ENCODE measurements at places on chromosomes 5 and 9.

DNA sequence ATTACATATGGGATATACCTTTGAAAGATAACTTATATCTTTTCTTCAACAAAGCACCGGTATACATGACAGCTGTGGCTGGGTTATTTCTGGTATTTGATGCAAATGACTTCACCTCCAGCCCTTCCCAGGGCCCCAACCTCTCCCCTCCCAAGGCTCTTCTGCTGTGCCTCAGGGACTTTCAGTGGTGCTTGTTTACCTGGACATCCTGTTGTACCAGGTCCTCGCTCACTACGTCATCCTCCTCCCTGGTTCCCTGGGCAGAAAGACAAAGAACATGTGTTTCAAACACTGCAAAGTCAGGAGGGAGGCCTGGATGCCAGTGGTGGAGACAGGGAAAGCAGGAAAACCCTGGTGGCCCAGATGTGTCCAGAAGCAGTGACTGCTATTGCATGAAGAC, 23.4 kb downstream of the ANXA6 start:
- no peak for DNase-seq

DNA sequence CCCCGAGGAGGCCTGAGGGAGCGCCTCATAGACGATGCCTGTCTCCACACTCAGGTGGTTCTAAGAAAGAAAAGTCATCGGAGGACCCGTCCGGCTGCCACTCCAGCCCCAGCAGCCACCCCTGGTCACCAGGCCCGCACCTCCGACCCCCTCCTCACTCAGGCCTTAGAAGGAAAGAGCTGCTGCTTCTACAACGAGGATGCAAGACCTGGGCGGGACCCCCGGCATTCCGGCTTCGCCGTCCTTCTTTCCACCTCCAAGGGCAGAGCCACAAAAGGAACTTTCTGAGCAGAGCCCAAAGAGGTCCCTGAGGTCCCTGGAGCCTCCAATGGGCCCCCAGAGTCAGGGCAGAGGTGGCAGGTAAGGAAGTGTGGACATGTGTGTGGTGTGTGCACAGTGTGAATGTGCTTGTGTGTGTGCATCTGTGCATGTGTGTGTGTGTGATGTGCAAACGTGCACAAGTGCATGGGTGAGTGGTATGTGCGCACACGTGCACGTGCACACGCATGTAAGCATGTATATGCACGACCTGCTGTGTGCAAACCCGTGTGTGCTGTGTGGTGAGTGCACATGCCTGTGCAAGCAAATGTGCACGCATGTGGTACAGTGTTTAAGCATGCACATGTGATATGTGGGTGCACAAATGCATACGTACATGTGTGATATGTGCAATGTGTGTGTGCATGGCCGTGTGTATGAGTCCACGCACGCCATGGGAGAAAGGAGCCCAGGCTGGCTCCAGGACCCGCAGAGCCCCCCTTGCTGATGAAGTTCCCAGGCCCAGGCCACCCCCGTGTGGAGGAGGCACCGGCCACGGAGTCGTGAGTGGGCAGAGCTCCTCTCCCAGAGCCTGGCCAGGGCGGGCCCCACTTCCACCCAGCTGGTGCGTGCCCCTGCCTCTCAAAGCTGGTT, 27.7 kb upstream of the TMEM250 start:
- no peak for DNase-seq

GRCh38 chr9:125931211-125931610, 184.0 kb downstream of the PBX3 start:
- DNase-seq, result no peak

DNA sequence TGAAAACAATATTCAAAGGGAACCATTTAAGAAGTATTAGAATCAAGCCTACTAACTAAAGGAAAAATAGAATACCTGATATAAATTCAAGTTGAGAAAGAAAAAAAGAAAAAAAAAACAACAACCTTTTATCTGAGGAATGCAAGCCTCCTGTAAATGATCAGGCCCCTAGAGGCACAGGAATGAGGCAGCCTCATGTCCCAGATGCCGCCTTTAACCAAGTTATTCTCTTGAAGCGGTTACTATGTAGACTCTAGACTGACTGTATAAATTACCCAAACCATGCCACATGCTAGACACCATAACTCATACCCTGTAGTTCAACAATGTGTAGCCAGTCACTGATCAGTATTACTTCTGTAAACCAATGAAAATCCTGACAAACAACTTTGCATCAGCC, 929.6 kb downstream of the TAF11L14 start:
- no peak for DNase-seq

DNA sequence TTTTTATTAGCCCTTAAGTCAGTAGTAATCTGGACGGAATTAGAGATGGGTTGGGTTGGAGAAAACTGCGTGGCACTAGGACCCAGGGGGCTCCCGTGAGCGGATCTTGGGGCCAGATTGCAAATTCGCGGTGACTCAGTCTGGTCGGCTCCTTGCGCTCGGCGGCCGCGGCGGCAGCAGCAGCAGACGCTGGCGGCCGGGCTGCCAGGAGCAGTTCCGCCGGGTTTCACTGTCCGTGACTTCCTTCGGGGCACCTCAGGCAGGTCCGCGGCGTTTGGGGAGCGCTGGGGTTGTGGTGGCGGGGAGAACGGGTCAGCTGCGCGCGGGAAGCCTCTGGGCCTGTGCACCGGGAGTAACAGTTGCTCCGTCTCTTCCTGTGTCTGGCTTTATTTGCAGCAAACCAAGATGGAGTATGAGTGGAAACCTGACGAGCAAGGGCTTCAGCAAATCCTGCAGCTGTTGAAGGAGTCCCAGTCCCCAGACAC, 31.6 kb downstream of the TNPO1 start:
- peak; percentile 68 for DNase-seq

DNA sequence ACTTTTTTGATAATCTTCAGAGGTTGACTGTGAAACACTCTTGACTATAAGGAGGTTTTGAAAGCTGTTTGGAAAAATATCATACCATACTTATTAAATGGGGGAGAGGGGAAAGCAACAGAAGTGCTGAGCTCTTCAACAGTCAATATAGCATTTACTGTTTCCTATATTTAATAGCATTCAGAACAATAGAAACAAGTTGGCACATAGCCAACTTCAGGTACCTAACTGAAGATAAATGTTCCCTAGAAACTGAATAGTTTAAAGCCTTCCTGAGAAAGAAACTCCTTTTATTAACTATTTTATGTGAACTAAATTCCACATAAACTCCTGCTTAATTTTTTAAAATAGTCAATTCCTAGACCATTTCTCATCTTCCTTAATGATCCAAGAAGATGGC, 26.3 kb downstream of the SLC31A1 start:
- peak; percentile 0 for DNase-seq

DNA sequence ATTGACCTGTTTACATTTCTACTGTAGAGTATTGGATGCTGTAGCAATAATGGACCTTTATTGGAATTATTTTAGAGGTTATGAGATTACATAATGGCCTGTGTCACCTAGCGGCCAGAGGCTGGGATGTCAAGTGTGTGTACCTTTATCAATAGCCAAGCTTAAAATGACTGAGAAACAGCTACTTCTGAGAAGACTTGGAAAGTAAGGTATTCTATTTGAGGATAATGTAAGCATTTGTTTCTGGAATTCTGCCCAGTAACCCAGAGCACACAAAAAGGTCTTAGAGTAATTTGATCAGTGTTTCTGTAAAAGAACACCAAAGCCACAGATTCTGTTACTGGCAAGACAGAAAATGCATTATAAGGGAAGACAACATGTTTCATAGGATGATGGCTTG, 116.8 kb downstream of the MACIR start:
- DNase-seq, result no peak

- no peak for DNase-seq
These were observed 28.8 kb upstream of the NCS1 start for GRCh38 chr9:130143279-130143893.

DNA sequence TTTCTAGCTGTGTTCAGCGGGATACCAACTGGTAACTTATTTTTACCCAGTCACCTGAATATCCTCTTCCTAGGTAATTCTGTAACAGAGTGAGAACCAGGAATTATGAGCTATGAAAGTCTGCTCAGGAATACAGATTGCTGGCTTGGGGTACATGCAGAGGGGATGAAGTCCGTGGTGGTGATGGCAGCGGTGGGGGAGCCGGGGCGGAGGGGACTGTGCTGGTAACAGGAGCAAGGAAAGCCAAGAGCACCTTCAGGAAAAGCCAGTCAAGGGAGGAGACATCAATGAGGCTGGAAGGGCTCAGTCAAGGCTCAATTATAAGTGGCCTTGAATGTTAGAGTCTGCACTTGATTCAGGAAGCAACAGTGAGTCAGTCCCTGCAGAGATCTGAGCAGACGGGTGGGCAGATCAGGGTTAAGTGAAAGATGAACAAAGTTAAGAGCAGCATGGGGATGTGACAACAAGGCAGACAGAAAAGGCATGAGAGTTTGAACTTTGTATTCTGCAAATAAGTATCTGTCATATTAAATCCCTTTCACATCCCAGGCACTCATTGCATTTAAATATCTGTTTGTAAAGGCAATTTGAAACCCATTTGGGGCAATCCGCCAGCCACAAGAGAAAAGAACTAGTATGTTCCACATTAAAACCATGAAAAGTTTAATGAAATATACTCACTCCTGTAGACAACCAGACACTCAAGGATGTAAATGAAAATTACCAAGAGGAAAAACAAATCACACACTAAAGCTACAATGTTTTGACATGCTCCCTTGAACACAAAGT, 101.2 kb downstream of the TTC39B start:
- DNase-seq, result no peak

DNA sequence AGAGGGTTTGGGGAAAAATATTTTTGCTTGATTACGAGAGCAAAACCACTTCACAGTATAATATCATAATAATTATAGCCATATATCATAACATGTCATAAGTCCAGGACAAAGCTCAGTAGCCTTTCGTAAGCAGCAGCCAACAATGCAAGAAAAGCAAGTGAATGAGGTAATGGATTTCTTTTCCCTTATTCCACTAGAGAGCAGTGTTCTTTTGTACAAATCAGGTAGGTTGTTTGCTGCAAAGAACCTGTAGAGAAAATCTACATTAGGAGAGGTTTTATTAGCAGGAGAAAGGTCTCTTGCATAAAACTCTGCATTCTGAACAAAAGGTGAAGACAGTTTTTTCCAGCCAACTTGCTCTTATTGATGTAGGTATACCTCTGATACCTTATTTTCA, 1033.4 kb downstream of the TLE4 start:
- peak; percentile 71 for DNase-seq

DNA sequence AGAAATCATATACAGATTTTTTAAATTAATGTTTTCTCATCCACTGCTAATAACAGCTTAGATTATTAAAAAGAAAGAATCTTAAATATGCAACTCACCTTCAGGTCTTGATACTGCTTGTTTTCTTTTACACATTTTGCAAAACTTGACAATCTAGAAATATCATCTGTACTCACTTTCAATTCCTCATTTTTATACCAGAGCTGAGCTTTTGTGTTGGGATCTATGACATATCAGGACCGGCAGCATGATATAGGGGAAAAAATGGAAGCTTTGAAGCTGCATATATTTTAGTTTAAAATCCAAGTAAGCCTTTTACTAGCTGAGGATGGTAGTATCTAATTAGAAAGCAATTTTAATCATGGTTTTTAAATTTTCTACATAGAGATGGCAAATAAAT, 75.7 kb upstream of the SMARCA2 start:
- DNase-seq, result no peak

DNA sequence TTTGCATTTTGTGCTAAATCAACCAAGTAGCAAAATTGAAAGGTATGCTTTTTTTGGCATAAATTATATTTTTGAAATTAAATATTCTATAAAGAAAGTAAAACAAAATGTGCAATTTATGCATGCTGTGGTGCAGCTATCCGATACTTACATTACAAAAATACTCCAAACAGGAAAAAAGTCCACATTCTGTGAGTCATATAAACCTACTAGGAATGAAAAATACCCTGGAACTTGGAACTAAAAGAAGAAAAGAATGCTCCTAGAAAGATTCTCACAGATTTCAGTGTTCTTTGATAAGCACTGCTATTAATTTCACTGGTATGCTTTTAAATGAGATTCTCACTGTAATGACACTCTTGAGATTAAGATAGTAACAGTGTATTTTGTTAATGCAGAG, 92.6 kb downstream of the OSMR start:
- no peak for DNase-seq

GRCh38 chr9:108889649-108890067, 27.6 kb downstream of the ACTL7A start:
- no peak for DNase-seq

- no peak for DNase-seq
These were observed 122.3 kb upstream of the RAI14 start for GRCh38 chr5:34533582-34534522.

GRCh38 chr9:18911714-18912342, 121.2 kb downstream of the SAXO1 start:
- DNase-seq, result no peak

GRCh38 chr5:139389701-139390638, at the start of gene MZB1:
Gene MZB1, minus strand, starts transcription at chr5:139389913. Its CDS starts 57 bp downstream, at chr5:139389856.
- DNase-seq, result no peak

GRCh38 chr5:116574367-116575325, at the start of gene SEMA6A:
Gene SEMA6A, minus strand, starts transcription at chr5:116574823. Its CDS starts 69,879 bp downstream, at chr5:116504944.
- DNase-seq, result peak; percentile 70

- DNase-seq, result no peak
These were observed 12.9 kb downstream of the TRAF2 start for GRCh38 chr9:136899196-136899595.

DNA sequence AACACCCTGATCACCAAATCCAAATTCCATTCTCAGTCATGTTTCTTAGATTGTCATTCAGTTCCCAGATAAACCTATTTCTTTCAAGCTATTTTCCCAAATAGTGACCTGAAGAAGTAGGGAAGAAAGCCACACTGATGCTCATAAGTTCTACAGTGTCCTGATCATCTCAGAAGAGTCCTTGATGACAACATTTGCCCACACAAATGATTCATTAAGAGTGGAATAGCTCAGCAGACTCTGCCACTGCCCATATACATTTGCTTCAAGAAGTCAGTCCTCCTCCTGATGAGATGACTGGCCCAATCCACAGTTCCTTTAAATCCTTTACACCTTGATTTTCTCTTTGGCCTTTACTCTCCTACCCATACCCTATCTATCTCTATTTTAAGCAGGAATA, 283.7 kb upstream of the NR4A3 start:
- DNase-seq, result no peak

DNA sequence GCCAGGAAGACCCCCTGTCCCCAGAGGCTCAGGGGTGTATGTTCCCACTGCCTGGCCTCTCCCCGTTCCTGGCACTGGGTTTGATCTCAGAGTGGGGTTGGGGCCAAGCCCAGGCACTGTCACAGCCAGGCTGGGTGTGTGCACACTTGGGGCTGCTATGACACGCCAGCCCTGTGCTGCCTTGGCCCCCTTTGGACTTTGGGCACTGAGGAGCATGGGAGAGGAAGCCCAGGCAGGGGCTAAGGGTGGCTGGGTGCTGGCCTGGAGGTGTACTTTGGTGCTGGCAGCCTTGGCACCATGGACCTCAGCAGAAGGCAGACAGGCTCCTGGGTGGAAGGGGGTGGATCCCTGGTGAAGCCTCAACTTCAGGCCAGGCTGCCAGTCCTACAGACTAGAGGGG, 223.6 kb upstream of the ISL1 start:
- DNase-seq, result no peak

GRCh38 chr5:121660142-121660541, 191.5 kb upstream of the FTMT start:
- no peak for DNase-seq

DNA sequence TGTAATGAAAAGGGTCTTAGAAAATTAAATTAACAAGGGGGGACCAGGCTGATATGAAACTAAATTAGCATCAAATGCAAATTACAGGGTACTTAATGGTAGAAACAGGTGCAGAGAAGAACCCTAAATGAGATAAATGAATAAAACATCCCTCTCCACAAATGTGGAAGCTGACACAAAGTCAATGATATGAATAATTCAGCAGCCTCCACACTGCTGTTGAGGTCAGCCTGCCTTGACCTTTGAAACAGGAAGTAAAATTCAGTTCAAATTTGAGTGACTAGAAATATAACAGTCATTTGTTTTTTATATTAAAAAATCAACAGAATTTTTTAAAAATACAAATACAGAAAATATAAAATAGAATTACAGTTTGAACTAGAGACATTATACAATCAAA, 40.0 kb downstream of the EBF1 start:
- DNase-seq, result peak; percentile 8

Data from NCI-H1092 treated with DMSO at 0.1 percent for 48 hours (cell line).